ENCODE measurements at places on chromosomes 11 and 22.

GRCh38 chr11:46615756-46616155 is 1.3 kb downstream of the HARBI1 start:
- DNase-seq: no peak

DNA sequence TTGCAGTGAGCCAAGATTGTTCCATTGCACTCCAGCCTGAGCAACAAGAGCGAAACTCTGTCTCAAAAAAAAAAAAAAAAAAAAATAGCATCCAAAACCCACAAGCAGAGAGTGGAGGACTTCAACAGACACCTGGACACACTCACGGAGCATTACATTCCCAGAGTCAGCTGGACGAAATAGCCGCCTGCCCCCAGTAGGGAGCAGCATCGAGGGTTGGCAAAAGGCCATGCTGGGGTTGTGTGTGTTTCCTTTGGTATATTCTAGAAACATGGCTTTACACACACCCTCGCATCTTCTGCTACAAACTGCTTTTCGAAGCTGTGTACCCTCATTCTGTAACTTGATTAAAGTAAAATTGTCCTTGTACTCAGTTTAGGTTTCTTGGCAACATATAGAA is 5.3 kb downstream of the ADA2 start:
- peak; percentile 3 for DNase-seq

DNA sequence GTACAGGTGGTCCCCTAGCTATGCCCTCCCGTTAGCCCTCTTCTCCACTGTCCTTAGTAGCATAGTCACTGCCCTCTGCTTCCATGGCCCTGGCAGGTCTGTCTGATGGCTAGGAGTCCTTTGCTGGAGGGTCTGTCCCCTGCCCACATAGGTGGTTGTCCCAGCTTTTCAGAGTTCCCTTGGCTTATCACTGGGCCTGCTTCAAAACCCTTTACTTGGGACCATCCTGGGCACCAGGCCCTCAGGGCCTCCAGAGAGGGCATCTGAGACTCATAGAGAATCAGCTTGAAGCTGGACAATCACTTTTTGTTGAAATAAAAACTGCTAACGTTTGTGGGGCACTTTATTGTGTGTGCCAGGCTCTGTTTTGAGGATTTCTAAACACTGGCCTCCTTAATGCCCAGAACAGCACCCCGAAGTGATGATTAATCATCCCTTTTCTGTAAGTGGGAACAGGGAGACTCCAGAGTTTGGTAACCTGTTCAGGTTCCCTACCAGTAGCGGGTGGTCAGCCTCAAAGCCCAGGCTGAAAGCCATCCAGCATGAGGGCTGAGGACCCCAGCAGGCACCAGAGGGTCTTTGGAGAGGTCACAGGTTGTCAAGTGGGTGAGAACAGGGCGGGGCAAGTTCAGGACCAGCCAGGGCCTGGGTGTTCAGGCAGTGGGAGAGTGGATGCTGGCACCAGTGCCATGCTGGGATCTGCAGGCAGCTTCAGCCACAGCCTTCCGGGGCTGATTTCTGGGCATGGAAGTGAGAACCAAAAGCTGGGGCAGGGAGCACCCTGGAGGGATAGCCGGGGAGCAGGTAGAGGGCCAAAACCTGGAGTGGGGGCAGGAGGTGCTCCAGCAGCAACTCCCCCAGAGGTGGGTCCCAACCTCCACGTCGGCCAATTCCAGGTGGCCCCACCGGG is 495 bp upstream of the KCNK4 start:
- DNase-seq: no peak

DNA sequence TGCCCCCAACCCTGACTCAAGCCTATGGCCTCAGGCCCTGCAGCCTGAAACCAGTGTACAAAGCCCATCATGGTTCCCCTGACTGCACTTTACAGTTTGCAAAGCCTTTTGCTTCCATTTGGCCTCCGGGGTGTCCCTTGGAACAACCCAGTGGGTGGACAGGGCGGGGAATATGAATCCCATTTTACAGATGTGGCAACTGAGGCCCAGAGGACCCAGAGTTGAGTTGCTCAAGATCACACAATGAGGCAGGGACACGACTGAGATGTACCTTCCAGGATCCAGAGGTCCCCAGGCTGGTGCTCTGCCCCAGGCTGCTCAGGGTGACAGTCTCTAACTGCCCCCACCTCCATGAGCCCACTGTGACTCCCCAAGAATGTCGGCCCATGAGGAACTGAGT is 5.4 kb upstream of the POLDIP3 start:
- no peak for DNase-seq

- no peak for DNase-seq
These were observed 213.9 kb upstream of the C11orf87 start for GRCh38 chr11:109208121-109208520.

DNA sequence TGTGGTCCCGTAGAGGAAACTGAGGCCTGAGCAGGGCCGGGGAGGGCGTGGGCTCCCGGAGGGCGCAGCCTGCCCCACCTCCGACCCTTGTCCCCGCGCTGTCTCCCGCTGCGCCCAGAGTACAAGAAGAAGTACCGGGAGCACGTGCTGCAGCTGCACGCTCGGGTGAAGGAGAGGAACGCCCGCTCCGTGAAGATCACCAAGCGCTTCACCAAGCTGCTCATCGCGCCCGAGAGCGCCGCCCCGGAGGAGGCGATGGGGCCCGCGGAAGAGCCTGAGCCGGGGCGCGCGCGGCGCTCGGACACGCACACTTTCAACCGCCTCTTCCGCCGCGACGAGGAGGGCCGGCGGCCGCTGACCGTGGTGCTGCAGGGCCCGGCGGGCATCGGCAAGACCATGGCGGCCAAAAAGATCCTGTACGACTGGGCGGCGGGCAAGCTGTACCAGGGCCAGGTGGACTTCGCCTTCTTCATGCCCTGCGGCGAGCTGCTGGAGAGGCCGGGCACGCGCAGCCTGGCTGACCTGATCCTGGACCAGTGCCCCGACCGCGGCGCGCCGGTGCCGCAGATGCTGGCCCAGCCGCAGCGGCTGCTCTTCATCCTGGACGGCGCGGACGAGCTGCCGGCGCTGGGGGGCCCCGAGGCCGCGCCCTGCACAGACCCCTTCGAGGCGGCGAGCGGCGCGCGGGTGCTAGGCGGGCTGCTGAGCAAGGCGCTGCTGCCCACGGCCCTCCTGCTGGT is 1.9 kb downstream of the NLRP6 start:
- DNase-seq: no peak

GRCh38 chr22:23774922-23775436 is 2.3 kb downstream of the MMP11 start:
- DNase-seq: no peak

- DNase-seq: no peak
These were observed 5.1 kb downstream of the CABIN1 start for GRCh38 chr22:24016156-24016555.

DNA sequence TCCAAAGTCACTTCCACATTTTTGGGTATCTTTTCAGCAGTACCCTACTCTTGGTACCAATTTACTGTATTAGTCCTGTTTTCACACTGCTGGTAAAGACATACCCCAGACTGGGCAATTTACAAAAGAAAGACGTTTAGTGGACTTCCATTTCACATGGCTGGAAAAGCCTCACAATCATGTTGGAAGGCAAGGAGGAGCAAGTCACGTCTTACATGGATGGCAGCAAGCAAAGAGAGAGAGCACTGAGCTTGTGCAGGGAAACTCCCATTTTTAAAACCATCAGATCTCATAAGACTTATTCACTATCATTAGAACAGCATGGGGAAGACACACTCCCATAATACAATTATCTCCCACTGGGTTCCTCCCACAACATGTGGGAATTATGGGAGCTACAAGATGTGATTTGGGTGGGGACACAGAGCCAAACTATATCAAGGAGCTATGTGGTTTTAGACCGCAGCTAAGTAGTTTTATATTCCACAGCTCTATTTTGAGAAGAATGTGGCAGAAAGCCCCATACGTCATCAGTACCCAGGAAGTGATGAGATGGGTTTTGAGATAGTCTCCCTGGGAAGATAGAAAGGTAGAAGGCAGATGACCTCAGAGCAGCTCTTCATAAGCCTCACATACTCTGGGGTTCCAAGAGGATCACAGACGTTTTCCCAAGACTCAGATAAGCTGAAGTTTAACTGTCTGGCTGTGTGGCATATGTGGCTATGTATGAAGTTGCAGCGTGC is 96.3 kb downstream of the APIP start:
- DNase-seq: no peak

GRCh38 chr11:4626207-4627099 is 10.8 kb upstream of the OR51D1 start:
- DNase-seq: peak; percentile 56

GRCh38 chr11:117734601-117735024 is 62.4 kb downstream of the DSCAML1 start:
- DNase-seq: no peak

DNA sequence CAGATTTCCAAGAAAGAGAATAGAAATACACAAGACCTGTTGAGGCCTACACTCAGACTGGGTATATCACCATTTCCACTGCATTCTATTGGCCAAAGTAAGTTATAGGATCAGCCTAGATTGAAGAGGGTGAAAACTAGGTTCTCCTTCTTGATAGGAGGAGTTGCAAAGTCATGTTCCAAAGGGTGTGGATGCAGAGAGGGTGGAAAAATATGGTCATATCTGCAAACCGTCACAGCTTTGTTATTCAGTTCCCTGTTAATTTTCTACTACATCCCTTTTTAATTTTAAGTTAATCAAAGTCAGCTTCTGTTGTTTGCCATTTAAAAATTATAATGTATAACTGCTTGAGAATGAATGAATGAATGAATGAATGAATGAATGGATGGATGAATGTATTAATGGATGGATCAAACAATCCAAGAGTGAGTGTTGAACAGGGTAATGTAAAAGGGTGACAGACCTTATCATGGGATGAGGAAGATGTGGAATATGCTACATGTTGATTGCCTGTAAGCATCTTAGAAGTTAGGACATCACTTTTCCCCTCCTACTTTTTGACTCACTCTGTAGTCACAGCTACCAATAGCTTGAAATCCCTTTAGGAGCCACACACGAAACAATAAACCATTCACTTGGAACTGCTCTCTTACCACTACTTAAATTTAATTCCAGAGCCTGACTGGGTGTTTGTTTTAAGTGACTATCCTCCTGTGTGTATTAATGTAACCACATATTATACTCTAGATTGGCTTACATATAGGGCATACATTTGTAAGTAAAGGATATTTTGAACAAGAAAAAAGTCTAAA is 121.5 kb downstream of the CCDC34 start:
- no peak for DNase-seq

DNA sequence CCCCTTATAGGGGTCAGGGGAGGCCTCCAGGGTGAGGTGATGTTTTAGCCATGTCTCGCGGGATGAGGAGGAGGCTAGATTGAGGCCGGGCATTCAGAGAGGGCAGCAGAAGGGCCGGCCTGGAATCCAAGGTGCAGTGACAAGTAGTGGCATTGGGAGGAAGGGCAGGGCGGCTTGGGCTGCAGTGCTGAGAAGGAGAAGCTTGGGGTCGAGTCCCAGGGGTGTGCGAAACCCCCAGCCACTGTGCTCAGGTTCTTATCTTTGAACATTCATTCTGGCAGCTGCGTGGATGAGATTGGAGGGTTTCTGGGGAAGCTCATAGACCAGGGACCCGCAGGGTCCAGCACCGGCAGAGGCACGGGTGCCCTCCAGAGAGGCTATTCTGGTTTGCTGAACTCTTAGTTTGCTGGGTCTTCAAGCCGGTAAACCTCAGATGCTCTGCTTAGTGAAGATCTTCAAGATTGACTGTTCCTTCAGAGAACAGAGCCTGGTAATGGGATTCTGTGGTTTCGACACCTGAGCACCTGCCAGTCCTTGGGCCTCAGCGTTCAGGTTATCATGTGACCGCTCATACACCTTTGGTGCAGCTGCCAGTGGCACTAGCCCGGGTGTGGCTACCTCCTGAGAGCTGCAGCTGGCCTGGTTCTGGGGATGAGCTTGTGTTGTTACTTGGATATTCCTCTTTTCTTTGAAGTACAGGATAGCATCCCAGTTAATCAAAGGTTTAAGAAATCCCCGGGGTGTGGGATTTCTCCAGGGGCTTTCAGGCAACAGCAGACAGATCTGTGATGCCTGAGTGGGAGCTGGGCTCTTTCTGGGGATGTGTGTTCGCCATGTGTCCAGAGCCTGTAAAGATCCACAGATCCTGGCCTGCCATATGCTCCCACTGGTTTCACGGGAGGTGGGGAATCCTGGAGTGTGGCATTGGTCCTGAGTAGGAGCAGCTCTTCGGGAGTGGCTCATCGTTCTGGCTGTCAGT is 152.8 kb downstream of the TBC1D22A start:
- no peak for DNase-seq

GRCh38 chr22:33588860-33589259 is 331.4 kb downstream of the LARGE1 start:
- no peak for DNase-seq

- DNase-seq: no peak
These were observed 260.4 kb upstream of the ARHGAP20 start for GRCh38 chr11:110972640-110973039.

- no peak for DNase-seq
These were observed 9.8 kb downstream of the HDHD5 start for GRCh38 chr22:17149076-17149815.

DNA sequence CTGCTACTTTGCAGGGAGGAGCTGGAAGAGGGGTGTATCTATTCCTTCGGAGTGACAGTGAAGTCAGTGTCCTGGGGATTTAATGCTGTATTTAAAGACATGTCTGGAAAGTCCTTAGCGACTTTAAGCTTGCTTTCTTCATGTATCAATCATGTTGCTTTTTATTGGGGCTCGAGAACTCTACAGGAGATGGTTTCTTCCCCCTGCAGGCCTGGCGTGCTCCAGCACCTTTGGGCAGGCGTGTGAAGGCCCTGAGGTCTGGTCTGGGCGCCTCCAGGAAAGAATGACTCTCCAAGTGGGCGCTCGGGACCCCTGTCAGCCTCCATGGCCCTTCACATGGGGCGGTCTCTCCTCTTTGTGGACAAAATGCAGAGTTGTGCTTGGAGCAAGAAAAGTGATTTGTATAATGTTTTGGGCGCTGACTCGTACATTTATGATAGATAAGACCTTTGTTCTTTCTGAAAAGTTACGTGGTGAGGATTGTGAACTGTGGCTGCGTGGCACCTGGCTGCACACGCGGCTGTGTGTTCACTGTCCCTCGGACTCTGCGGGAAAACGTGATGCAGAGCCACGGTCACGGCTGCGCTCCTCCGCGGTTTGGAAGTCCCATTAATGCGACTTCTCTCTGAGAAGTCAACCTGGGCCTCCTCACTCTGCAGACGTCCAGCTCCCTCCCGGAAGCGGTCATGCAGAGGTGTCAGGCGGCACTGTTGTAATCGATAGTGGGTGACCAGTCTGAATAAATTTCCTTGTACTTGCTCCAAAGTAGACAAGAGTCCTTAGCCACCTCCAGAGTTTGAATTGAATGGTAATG is 282.5 kb downstream of the TBC1D22A start:
- no peak for DNase-seq

- no peak for DNase-seq
These were observed 593.7 kb upstream of the LUZP2 start for GRCh38 chr11:23903044-23903704.

GRCh38 chr11:119419834-119420492 is 3.0 kb downstream of the THY1 start:
- DNase-seq: no peak

- no peak for DNase-seq
These were observed 55.9 kb upstream of the DRD2 start for GRCh38 chr11:113531083-113531482.

Data from NCI-H1694 (cell line).